Lung (tissue), 17 donors: ENCODE measurements at places on chromosomes 13 and 19. TPM values are rescaled to one million over a fixed set of nuclear protein-coding genes. Genes with fewer than 3 reads are reported as not detected.

DNA sequence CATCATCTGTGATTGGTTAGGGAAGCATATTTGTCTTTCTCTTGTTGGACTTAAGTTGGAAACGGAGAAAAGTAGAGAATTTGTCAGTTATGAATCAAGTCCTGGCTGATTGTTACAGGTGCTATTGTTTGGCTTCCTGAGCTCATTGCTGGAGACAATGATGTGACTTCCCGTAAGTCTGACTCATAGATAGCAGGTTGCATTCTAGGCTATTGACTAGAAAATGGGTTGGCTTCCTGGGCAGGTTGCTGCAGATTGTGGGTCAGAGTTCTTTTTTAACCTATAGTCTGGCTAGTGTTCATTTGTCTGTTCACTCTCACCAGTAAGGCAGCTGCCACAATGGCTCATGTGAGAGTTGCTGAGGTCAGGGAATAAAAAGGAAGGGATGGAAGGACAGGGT is 101.5 kb downstream of the CCNA1 start:
- no peaks in the 10 kb centered on the region for H3K4me1 ChIP-seq
- H3K27ac ChIP-seq = no peak overlapping the region
- no peak overlapping the region for H3K4me3 ChIP-seq
- no peak for DNase-seq
- no peaks in the 10 kb centered on the region for H3K36me3 ChIP-seq

DNA sequence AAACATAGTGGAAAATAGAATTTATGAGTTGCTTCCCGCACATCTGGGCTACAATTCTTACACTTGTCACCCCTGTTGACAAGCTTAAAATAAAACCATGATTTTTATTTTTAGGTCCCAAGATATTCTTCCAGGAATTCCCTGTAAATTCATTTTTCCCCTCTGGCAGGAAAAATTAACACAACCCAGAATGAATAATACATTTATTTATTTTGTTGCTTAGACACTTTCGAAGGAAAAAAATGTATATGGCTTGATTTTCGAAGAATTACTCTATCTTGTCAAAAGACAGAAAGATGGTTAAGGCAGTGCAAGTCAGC is 74.4 kb downstream of the LHFPL6 start:
- no peak overlapping the region for H3K4me3 ChIP-seq
- no peaks in the 10 kb centered on the region for H3K27me3 ChIP-seq
- H3K4me1 ChIP-seq = peaks cover 20% of the 10 kb centered on the region
- H3K36me3 ChIP-seq = no peaks in the 10 kb centered on the region
- no peak for DNase-seq

DNA sequence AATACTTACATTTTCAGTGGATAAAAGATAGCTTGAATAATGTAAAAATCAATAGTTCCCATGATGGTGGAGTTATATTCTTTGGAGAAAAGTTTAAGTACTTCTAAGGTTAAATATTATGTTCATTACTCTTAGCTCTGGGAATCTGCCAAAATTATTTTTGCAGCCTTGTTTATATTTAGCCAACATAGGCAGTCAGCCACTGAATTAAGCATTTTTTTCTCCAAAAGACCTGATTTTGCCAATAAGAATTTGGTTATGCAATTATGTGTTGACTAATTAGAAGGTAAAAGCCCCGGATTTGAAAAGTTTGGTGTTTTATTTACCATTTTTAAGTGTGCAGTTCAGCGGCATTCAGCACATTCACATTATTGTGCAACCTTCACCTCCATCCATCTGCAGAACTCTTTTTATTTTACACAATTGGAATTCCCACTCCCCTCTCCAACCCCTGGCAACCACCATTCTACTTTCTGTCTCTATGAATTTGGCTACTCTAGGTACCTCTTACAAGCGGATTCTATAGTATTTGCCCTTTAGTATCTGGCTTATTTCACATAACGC is 90.1 kb upstream of the C1QTNF9B start:
- H3K4me3 ChIP-seq = no peak overlapping the region
- H3K36me3 ChIP-seq = no peaks in the 10 kb centered on the region
- H3K27ac ChIP-seq = no peak overlapping the region

- no peaks in the 10 kb centered on the region for H3K36me3 ChIP-seq
- no peak overlapping the region for H3K27ac ChIP-seq
- no peaks in the 10 kb centered on the region for H3K27me3 ChIP-seq
- no peaks in the 10 kb centered on the region for H3K4me1 ChIP-seq
These were observed 612.0 kb downstream of the DCT start for GRCh38 chr13:93867481-93867880.

- no peaks in the 10 kb centered on the region for H3K36me3 ChIP-seq
- H3K4me1 ChIP-seq = peaks cover 4% of the 10 kb centered on the region
- H3K27me3 ChIP-seq = no peaks in the 10 kb centered on the region
- no peak for DNase-seq
- H3K27ac ChIP-seq = no peak overlapping the region
- H3K4me3 ChIP-seq = no peak overlapping the region
These were observed 14.6 kb downstream of the GTPBP3 start for GRCh38 chr19:17351815-17352435.

ATF5 gene
- 36.5 TPM for polyA plus RNA-seq

U2AF2 gene
- polyA plus RNA-seq = 149 TPM
